Fibroblast of skin of left biceps (primary cell): ENCODE measurements at places on chromosomes 11 and 22.

- no peak for DNase-seq
Observed at GRCh38 chr11:13316528-13316961, 39.0 kb downstream of the BMAL1 start.

DNA sequence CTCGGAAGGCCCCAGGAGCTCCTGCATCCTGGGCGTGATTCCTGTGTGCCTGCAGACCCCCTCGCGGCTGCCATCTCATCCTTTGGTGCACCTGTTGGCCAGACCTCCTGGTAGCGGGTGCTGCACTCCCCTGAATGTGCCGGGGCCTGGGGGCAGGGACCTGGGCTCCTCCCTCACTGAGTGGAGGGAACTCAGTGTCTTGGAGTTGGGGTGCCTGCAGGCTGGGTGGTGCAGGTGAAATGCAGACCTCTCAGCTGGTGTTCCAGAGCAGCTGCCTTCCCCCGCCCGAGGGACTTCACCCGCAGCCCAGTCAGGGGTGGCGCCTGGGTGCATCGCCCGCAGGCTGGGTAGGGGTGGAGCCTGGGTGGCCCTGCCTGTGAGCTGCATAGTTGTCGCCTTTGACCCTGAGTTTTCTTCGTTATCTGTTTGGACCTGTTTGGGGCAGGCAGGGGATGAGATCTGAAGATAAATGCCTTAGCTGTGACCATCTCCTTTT is 31.4 kb downstream of the LRP5 start:
- no peak for DNase-seq

- DNase-seq: no peak
Observed at GRCh38 chr11:28763151-28763550, 655.0 kb downstream of the METTL15 start.

DNA sequence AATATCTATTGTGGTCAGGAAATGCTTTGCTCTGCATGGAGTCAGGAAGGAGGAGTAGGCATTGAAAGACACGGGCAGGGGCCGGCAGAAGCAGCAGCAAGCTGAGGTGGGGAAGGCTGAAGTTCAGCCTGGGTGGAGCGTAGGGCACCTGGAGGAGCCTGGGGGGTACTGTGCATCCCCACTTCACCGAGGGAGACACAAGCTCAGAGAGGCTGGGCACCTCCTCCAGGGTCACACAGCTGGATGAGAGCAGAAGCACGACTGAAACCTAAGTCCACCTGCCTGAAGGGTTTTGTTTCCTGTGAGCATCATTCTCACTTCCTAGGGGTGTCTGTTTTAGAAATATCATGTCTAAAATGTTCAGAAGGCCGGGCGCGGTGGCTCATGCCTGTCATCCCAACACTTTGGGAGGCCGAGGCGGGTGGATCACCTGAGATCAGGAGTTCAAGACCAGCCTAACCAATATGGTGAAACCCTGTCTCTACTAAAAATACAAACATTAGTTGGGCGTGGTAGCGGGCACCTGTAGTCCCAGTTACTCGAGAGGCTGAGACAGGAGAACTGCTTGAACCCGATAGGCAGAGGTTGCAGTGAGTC is 138.3 kb downstream of the MPPED1 start:
- DNase-seq: no peak

DNA sequence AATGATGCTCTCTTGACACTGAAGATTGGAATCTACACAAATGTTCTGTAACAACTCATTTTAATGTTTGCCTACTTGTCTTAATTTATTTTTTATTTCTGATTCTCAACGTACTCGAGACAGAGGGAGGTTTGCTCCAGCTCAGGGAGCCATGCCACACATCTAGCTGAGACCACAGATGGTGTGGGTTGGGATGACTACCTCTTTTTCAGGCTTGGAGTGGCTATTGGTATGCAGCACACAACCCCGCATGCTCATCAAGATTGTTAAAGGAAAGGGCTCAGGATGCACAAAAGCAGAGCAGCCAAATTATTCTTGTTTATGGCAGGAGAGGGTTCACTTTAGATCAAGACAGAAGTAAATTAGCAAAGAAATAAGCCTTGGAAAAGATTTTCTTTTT is 424.5 kb downstream of the OPCML start:
- no peak for DNase-seq

- no peak for DNase-seq
Observed at GRCh38 chr11:7251836-7252682, at the start of gene SYT9. SYT9 (plus strand) TSS chr11:7251904; CDS start chr11:7252187, 283 bp downstream.

GRCh38 chr22:42492323-42492690 is 27.3 kb downstream of the RRP7A start:
- no peak for DNase-seq

- no peak for DNase-seq
Observed at GRCh38 chr11:13215149-13215548, 62.4 kb upstream of the BMAL1 start.

DNA sequence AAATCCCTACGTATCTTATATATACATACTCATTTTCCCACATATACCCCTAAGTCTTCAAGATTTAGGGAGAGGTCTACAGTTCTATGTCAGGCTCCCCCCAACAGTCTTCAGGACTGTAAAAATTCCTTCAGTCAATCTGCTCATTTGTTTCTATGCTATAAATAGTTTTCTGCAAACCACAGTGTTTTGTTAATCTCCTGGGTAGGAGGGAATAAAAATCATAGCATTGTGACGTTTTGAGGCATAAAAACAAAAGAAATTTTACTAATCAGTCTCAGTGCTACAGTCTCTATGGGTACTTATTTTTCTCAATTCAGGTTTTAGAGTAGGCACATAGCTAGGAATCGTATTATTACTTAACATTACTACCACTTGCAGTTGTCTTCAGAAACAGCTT is 552.8 kb upstream of the LRRC4C start:
- no peak for DNase-seq

GRCh38 chr11:125167954-125168835 is 3.6 kb downstream of the PKNOX2 start:
- peak; percentile 83 for DNase-seq

DNA sequence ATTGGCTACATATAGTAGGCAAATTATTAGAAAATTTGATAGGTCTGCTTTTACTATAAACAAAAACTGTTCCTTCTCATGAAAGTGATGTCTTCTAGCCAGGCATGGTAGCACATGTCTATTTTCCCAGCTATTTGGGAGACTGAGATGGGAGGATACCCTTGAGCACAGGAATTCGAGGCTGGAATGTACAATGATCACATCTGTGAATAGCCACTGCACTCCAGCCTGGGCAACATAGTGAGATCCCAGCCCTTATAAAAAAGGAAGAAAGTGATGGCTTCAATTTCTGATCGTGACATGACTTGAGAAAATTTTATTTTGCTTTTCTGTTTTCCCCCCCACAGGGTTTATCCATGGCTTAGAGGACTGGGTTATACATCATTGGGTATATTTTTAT is 19.5 kb upstream of the B3GNT6 start:
- DNase-seq: no peak

DNA sequence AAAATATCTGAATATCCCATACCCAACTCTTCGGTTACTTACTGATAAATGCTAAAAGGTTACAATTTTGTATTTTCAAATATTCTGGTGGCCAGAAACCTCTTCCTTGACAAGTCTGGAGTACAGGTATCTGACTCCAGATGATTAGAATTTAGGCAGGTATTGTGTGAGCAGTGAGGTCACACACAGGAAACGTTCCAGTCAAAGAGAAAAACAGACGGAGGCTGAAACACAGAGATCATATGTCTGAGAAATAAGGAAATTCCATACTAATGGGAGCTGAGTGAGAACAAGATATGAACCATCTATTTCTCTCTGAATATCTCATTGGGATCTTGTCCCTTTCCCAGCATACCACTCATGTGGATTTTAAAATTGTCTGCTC is 89.4 kb upstream of the IGLL5 start:
- no peak for DNase-seq

DNA sequence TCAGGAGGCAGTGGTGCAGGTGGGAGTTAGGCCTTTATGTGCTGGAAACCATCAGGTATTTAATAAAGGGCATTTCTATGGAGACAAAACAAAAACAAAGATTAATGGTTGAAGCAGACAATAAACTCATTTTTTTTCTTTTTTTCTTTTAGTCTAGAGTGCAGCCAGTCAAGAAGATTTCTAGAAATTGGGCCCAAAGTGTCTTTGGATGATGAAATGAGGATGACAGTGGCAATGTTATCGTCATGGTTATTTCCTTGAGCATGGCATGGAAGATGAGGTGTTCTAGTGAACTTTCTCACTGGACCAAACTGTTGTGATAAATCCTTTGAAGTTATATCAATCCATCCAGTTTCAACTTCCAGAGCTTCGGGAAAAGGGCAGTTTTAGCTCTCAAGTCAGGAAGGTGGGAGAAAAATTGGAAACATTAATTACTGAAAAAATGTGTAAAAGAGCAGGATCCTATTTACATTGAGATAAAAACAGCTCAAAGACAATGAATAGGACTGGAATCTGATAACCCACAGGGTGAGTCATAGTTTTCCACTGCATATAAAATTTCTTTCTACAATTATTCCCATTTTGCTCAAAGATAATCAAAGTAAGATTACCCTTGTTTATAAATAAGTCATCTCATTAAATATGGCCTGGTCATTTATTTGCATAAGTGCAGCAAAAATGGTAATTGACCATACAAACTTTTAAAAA is 33.0 kb downstream of the PRR5L start:
- no peak for DNase-seq

GRCh38 chr11:107011977-107012376 is 6.3 kb downstream of the GUCY1A2 start:
- DNase-seq: no peak

DNA sequence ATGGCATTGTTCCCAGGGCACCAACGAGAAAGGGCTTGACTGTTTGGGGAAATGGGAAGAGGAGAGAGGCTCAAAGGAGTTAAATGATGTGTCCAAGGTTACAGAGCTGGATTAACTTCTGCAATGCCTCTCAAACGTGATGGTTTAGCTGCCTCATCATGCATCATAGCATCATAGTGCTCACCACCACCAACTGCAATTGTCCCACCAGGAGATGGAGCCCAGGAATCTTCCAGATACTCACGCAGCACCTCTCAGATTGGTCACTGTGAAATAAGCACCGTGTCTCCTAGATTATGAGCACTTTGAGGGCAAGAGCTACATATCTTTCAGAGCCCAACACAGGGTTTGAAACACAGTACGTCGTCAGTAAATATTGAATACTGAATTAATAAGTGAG is 69.2 kb downstream of the PRSS23 start:
- DNase-seq: no peak

DNA sequence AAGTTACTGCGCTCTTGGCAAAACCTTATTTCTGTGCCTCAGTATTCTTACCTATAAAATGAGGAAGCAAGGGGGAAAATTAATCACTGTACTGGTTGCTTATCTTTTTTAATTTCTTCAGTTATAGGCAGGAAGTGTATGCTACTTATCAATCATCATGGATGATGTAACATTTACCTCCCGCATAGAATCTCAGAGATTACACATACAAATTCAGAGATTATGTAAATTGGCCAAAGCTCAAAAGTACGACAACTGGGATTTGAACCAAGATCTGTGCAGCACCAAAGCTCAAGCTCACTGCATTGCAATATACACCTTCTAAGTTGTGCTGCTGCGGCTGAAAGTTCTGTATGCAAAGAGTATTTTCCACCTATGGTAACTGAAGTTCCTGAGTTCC is 83.0 kb downstream of the PDHX start:
- DNase-seq: no peak

DNA sequence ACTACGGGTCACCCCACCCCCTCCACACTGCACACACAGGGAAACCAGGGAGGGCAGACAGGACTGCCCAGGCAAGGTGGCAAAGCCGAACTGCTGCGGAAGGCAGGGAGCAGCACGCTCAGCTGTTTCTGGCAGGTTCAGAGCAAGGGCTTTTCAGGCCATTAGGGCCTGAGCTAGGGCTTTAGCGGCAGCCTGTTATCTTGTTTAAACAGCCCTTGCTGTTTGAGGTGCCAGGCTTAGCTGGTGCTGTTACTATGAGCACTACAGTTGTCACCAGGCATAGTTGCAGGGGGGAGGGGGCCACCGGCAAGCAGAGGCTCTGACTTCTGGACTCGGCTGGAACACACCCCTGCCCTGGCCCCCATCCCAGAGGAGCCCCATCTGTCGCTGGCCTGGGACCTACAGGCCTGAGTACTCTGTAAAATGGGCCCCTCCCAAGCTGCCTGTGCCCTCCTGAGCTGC is 34.9 kb downstream of the RSPH14 start:
- DNase-seq: no peak

GRCh38 chr11:91081440-91082043 is 858.7 kb upstream of the CHORDC1 start:
- DNase-seq: peak; percentile 79

- no peak for DNase-seq
Observed at GRCh38 chr11:101726988-101727387, 143.2 kb upstream of the TRPC6 start.

- DNase-seq: no peak
Observed at GRCh38 chr11:33634291-33634834, 66.3 kb downstream of the C11orf91 start.

DNA sequence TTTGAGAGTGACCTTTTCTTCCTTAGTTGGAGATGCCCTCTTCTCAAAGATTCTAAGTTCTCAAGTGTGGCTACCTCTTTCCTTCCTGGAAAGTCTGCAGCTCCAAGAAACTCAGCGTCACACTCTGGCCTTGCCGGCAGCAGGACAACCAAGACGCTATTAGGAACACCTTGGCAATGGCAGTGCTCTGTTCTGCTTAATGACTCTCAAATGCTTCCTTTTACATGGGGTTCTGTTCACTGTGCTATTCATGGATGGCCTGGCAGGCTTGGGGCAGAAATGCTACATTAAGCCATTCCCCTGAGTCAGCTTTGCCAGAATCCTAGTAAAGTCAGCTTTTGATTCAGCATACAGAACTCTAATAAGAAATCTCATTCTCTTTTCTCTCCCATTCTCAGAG is 25.9 kb downstream of the LARGE2 start:
- DNase-seq: no peak

GRCh38 chr11:107198490-107199007 is 180.3 kb upstream of the GUCY1A2 start:
- DNase-seq: no peak

GRCh38 chr22:45334528-45334927 is 24.8 kb downstream of the FAM118A start:
- DNase-seq: no peak

- DNase-seq: no peak
Observed at GRCh38 chr22:20647586-20648305, 126.2 kb upstream of the SERPIND1 start.

GRCh38 chr11:100778166-100778785 is 91.2 kb downstream of the ARHGAP42 start:
- no peak for DNase-seq

GRCh38 chr11:62713343-62713742 is 5.9 kb downstream of the GNG3 start:
- no peak for DNase-seq

GRCh38 chr11:26571861-26572654 is at the start of gene MUC15:
MUC15 (minus strand) TSS chr11:26572263; CDS start chr11:26567094, 5,169 bp downstream.
- DNase-seq: no peak

- DNase-seq: no peak
Observed at GRCh38 chr11:95456714-95457491, 225.9 kb upstream of the SESN3 start.

DNA sequence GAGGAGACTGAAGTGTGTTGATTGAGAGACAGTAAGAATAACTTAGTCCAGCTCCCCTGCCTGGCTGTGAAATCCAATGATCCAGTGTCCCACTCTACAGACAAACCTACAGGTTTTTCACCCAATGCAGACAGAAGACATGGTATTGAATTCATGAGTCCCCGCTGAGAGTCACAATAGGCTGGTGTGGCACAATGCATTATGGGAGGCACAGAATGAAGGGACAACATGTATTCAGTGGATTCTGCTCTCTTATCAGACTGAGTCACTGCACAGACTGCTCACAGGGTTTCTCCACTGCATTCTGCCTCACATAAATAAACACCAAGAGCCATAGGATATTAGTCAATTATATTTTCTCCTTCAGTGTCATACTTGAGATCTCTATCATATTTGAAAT is 55.2 kb upstream of the TOP3B start:
- DNase-seq: no peak

- no peak for DNase-seq
Observed at GRCh38 chr22:33706100-33706499, 214.2 kb downstream of the LARGE1 start.
